ENCODE measurements at places on chromosomes 12 and 14.
A peak's percentile ranks its signal among the peaks of the same experiment; 100 is the strongest.

DNA sequence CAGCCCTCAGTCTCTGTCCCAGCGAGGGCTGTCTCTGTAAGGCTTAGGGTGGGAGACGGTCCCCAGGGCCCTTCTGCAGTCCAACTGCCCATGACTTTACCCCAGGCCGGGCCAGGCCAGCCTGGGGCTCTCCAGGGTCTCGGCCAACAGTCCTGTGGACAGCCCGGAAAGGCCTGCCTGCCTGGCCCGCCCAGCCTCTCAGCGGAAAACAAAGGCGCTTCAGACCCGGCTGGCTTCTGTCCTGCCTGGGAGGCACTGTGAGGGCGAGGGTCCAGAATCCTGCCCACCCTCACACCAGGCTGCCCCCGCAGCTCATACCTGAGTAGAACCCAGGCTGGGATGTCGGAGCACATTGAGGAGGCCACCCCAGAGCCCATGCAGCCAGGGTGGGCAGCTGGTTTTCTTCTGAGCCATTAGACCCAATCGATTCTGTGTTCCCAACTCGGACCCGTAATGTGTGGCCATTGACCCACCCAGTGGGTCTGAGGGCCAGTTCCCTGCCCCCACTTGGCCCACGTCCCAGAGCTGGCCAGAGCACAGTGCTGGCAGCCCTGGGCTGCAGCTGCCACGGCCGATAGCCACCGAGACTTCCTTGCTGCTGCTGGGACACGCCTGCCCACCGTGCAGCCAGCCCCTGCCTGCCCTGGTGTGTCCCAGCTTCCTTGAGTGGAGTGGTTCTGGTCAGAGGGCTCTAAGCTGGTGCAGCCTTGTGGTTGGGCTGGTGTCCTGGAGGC is 1.6 kb downstream of the CRIP2 start:
- no peak for DNase-seq

GRCh38 chr12:120067084-120067869 is 49.3 kb downstream of the RAB35 start:
- no peak for DNase-seq

- no peak for DNase-seq
Measured at GRCh38 chr12:571795-572531, 91.3 kb downstream of the NINJ2 start.

- DNase-seq = no peak
Measured at GRCh38 chr12:67354966-67355365, 85.8 kb downstream of the CAND1 start.

DNA sequence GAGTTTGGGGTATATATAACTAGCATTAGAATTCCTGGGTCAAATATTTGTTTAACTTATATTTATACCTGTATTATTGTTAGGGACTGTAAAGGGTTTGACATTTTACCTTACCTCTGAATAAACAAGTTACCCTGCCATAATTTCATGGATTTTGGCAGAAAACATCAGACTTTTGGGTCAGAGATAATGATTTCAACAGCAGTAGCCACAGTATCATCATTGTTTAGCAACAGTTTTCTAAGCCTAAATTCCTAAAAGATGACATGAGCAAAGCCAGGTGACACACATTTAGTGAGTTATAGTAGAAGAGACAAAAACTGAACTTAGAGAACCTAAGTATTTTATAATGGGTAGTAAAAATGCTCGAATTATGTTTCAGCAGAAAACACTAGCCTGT is 954.4 kb downstream of the TRHDE start:
- no peak for DNase-seq

GRCh38 chr12:30437616-30438015 is 258.1 kb downstream of the IPO8 start:
- no peak for DNase-seq

DNA sequence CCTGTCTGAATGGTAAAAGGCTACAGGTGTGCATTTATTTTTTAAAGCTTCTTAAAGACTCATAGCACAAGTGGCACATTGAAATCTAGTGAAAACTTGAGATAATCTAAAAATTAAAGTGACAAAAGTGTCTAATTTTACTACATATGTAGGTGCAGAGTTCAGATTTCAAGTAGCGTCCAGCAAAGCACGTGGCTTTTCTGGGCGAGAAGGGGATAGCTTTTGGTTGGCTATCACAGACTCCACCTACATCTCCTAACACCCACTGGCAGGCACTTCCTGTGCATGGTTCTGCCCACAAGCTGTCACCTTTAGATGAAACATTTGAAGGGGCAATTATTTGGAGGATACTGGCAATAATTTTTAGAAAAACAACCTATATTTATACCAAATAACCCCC is 1.9 kb upstream of the PITPNM2 start:
- DNase-seq = no peak

- no peak for DNase-seq
Measured at GRCh38 chr12:5884866-5885265, 60.2 kb downstream of the ANO2 start.

GRCh38 chr12:109873653-109874052 is 6.7 kb downstream of the GLTP start:
- no peak for DNase-seq

DNA sequence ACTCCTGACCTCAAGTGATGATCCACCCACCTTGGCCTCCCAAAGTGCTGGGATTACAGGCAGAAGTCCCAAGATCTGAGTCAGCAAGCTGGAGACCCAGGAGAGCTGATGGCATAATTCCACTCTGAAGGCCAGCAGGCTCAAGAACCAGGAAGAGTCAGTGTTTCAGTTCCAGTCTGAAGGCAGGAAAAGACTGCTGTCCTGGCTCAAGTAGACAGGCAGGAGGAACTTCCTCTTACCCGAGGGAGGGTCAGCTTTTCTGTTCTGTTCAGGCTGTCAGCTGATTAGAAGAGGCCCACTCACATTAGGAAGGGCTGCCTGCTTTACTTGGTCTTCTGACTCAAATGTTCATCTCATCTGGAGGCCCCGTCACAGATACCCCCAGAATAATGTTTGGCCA is 206.0 kb upstream of the MYL2 start:
- DNase-seq = no peak

DNA sequence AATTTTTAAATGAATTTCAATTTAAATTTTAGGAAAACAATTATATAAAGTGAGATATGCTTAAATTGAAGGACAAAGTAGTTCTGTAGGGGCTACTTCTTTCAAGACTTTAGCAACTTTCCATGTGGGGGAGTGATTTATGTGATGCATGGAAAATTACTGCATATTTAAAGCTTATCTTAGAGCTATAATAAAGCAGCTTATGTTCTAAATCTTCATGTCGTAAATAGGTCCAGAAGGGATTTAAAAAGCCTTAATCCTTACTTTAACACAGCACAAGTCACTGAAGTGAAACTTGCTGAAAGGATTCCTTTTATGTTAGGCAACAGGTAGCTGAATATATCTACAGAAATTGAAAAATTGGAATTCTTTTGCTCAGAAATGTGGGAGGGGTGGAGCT is 340.4 kb downstream of the NAV3 start:
- no peak for DNase-seq

DNA sequence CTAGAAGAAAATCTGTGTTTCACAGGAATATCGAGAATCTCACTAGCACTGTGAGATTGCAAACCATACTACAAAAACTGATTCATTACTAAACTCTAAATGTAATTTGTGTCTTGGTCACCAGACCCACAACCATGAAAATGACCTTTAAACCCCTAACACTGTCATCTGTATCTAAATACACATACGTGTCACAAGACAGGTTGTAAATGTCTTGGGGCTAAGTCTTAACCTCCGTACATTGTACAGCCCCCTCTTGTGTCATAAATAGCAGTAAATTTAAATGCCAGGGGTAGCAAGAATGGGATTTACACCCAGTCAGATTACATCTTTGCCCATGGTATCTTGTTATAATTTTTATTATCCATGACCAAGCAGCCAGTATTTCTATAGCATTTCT is 117.3 kb downstream of the GPR135 start:
- DNase-seq = no peak

DNA sequence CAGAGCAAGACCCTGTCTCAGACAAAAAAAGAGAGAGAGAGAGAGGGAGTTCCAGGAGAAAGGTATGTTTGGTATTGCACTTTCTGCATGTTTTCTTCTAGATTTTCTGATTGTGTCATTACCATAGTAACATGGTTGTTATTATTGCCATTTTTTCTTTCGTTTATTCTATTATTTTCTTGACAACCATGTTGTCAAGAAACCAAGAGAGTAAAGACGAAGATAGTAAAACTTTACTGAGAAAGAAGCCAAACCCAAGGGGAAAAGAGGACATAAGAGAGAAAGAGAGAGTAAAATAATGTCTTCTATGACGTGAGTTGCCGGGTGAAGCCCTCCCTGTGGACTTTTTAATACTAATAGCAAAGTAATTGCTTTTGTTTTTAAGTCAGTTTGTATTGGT is 1186.0 kb upstream of the SEL1L start:
- DNase-seq = no peak

DNA sequence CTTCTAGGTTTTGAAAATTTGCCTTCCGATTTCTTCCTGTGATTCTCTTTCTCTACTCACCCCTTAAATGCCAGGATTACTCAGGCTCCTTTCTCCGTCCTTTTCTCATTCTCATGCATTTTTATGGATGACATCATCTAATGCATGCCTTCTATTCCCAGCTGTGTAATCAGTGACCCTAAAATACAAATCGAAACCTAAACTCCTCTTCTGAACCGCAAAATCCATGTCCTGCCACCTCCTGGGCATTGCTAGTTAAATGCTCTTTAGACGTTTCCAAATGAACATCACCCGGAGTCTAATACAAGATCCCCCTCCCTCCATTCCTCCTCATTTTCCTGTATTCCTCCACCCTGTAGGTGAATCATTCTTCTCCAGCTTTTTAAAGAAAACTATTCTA is 1703.1 kb upstream of the FLRT2 start:
- DNase-seq = no peak

DNA sequence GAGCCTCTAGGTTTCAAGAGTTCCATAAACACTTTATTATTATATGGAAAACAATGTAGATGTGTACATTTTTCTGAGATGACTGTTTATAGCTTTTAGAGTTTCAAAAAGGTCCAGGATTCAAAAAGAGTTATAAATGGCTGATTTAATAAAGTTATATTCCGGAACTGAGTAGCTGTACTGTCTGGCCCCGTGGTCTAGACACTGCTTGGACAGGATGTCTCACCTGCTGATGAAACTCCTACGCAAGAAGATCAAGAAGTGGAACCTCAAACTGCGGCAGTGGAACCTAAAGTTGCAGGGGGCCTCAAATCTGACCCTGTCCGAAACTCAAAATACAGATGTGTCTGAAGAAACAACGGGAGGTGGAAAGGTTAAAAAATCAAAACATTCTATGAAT is 69.7 kb downstream of the DCAF5 start:
- DNase-seq = no peak

DNA sequence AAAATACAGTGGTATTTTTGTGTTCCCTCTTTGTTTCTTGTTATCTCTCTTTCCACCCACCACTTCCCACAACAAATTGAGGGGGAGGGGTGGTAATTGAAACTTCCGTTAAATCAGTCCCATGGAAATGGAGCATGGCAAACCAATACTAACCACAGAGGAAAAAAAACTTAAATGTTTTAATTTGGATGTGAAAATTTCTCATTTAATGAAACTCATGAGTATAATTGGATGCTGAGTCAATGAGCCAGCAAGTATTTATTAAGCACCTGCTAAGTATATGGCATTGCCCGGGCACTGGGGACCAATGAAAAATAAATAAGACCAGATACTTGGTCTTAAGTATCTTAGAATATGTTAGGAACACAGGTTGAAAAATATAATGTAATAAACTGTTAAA is 147.5 kb downstream of the KCNH5 start:
- DNase-seq = no peak

GRCh38 chr12:25416516-25416915 is 136.6 kb downstream of the LMNTD1 start:
- DNase-seq = no peak

DNA sequence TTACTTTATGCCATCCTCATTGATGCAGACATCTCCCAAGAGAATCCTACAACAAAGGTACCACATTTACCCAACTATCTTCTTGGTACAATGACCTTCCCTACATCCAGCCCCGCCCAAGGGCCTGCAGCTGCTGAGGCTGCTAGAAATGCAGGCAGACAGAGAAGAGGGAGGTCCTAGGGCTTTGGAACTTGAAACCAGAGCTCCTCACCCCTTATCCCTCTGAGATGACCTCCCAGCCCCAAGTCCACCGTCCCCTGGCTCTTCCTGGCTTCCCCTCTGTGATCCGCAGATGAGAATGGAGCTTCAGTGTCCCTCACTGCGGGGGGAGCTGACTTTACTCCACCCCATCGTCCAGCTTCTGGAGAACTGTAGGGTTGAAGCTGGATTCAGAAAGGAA is 1.6 kb upstream of the TNFRSF1A start:
- DNase-seq = no peak

DNA sequence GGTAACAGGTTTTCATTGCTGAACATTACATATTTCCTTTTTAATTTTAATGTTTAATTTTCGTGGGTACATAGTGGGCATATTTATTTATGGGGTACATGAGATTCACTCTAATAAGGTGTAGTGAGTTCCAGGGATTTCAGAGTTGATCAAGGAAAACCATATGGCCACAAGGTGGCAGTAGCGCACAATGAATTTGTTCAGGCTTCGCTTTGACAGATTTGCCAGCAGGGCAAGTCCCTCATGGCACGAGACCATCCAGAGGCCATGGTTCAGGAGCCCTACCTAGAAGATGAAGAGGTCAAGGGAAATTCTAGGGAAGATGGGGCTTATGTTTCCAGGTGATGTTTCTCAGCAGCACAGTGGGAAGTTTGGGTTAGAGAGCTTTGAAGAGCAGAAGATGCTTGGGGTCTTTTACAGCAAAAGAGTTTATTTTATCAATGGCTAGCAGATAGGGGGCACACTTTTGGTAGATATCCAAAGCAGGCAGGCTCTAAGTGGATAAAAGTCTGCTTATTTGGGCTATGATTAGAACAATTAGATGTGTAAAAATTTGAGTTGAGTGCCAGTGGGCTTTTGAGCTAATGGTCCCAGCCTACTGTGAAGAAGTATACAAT is 1004.4 kb downstream of the AACS start:
- DNase-seq = peak; percentile 70

- DNase-seq = no peak
Measured at GRCh38 chr12:94631058-94631457, 19.3 kb downstream of the TMCC3 start.

- DNase-seq = no peak
Measured at GRCh38 chr14:52348279-52348678, 34.2 kb downstream of the PTGER2 start.

DNA sequence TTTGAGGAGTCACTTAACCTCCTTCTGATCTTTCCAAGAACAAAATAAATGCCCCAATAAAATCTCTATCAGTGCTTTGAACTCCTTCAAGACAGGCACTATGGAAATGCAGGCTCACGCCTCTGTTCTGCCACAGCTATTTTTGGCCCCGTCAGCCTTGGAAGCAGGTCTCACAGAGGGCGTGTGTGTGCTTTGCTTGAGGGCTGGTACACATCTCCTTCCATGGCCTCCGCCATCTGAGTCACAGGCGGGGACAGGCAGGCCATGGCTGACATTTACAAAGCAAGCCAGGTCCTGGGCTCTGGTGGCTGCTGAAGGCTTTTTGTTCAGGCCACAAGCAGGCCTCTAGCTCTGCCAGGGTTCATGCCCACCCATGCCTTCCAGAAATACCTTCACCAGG is 16.0 kb downstream of the PRIMA1 start:
- DNase-seq = no peak

Data from stimulated activated CD4-positive, alpha-beta T cell treated with anti-CD3 and anti-CD28 coated beads, Interleukin-15, amount 100 ng/mL, for 24 hours (primary cell).